ENCODE measurements at places on chromosomes 12 and 14. TPM values are rescaled to one million over a fixed set of nuclear protein-coding genes. Genes with fewer than 3 reads are reported as not detected.

BICDL1 gene
- 14.2 TPM for total RNA-seq

ARHGEF25 gene
- 5.5 TPM for total RNA-seq

EMP1 gene
- total RNA-seq: 6.6 TPM

DDN gene
- total RNA-seq: 1.7 TPM

NEUROD4 gene
- total RNA-seq: not detected

AKAP6 gene
- 3.4 TPM for total RNA-seq

IL31 gene
- total RNA-seq: not detected

GYS2 gene
- total RNA-seq: 0.66 TPM

- no peak overlapping the region for H3K27ac ChIP-seq
- no peak overlapping the region for H3K4me3 ChIP-seq
- no peaks in the 10 kb centered on the region for H3K27me3 ChIP-seq
These were observed 55.2 kb upstream of the CDKL1 start for GRCh38 chr14:50451854-50452253.

DNA sequence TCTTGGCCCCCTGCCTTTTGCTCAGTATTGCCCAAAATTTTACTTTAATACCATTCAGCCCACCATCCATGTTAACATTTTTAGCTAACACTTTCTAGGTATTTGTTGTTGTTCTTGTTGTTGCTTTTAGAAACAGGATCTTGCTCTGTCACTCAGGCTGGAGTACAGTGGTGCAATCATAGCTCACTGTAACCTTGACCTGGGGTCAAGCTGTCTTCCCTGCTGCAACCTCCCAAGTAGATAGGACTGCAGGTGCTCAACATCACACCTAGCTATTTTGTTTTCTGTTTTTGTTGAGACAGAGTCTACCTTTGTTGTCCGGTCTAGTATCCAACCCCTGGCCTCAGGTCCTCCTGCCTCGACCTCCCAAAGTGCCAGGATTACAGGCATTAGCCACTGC, 4.0 kb downstream of the MIPOL1 start:
- H3K4me3 ChIP-seq: no peak overlapping the region
- DNase-seq: no peak
- peaks cover 2% of the 10 kb centered on the region for H3K36me3 ChIP-seq
- H3K4me1 ChIP-seq: peaks cover 7% of the 10 kb centered on the region
- no peak overlapping the region for H3K27ac ChIP-seq
- H3K27me3 ChIP-seq: no peaks in the 10 kb centered on the region

DNA sequence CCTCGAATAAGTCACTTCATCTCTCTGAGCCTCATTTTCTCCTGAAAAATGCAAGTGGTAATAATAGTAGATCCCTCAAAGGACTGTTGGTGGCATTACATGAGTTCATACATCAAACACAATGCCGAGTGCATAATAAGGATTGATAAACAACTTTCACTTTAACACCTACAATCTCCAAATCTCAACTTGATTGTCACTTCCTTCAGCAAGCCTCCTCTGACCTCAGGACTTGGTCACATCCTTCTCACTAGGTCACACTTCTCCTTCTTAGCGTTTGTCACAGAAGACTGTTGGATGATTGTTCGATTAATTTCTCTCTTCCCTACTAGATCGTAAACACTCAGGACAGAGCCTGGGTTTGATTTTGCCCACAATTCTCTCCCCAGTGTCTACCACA, 7.9 kb upstream of the PRKAB1 start:
- H3K4me3 ChIP-seq: no peak overlapping the region
- no peak overlapping the region for H3K27ac ChIP-seq
- H3K27me3 ChIP-seq: no peaks in the 10 kb centered on the region
- no peaks in the 10 kb centered on the region for H3K36me3 ChIP-seq
- no peak for DNase-seq

GRCh38 chr12:6684609-6685008, 4.6 kb downstream of the ZNF384 start:
- DNase-seq: peak; percentile 56
- H3K4me3 ChIP-seq: no peak overlapping the region
- no peaks in the 10 kb centered on the region for H3K36me3 ChIP-seq
- H3K27ac ChIP-seq: peak overlapping the region; percentile 17
- H3K27me3 ChIP-seq: no peaks in the 10 kb centered on the region

- peaks cover 15% of the 10 kb centered on the region for H3K4me1 ChIP-seq
- no peak overlapping the region for H3K27ac ChIP-seq
- H3K4me3 ChIP-seq: no peak overlapping the region
- no peaks in the 10 kb centered on the region for H3K27me3 ChIP-seq
- no peak for DNase-seq
These were observed 54.9 kb upstream of the NCOR2 start for GRCh38 chr12:124622331-124622730.

DNA sequence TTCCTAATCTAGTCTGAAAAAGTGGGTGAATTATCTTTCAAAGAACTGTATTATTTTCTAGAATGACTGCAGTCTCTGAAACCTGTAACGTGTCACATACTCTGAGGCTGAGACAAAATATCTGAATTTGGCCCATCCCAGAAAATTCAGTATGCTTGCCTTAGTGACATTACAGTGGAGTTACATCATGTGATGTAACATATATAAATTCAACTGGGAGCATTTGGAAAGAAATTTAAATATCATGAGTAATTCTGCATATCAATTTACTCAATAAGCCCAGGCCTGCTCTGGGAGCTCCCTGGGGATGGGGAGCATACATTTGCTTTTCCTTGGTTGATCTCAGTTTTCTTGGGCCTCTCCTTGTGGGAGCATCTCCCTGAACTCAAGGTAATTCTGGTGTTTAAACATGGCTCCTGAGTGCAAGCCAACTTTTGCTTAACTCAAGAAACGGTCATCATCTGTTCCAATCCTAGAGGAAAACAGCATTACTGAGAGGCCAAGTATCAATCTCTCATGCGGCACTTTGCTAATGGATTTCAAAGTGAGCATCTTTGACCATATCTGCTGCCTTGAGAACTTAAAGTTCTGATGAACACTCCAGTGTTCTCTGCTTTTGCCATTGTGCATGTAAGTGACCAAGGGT, 54.4 kb downstream of the AKAP6 start:
- H3K36me3 ChIP-seq: no peaks in the 10 kb centered on the region
- H3K4me3 ChIP-seq: no peak overlapping the region
- no peaks in the 10 kb centered on the region for H3K27me3 ChIP-seq

GRCh38 chr12:89373763-89374572, 21.7 kb upstream of the DUSP6 start:
- H3K36me3 ChIP-seq: no peaks in the 10 kb centered on the region
- H3K4me1 ChIP-seq: peaks cover 92% of the 10 kb centered on the region
- DNase-seq: no peak
- H3K4me3 ChIP-seq: no peak overlapping the region
- no peak overlapping the region for H3K27ac ChIP-seq
- no peaks in the 10 kb centered on the region for H3K27me3 ChIP-seq

DNA sequence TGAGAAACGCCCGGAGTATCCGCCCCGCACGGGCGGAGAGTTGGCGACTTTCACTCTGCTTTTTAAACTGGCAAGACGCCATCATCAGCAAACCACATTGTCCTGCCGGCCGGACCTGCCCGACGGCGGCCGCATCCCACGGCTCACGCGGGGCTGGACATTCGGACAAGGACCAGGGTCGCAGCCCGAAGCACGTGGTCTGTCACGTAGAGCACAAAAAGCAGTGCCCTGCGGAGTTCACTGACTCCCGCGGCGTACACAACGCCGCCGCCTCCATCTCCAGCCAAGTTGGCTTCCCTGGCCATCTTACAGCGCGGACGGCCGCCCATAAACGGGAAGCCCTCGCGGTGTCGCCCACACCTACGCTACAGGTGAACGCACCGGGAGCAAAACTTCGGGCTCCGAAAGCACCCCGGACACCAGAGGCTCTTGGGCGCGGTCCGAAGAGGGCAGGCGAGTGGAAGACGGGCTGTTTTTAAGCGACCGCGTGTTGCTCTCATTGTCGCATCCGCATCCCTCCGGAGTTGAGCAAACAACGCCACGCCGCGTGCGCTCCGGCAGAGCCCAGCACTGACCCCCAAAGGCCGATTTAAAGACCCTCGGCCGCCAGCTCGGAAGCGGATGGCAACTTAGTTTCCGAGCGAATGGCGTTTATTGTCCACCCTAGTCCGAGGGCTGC, 966 bp downstream of the SINHCAF start:
- peaks cover 38% of the 10 kb centered on the region for H3K4me1 ChIP-seq
- peaks cover 1% of the 10 kb centered on the region for H3K36me3 ChIP-seq
- H3K27me3 ChIP-seq: no peaks in the 10 kb centered on the region

DNA sequence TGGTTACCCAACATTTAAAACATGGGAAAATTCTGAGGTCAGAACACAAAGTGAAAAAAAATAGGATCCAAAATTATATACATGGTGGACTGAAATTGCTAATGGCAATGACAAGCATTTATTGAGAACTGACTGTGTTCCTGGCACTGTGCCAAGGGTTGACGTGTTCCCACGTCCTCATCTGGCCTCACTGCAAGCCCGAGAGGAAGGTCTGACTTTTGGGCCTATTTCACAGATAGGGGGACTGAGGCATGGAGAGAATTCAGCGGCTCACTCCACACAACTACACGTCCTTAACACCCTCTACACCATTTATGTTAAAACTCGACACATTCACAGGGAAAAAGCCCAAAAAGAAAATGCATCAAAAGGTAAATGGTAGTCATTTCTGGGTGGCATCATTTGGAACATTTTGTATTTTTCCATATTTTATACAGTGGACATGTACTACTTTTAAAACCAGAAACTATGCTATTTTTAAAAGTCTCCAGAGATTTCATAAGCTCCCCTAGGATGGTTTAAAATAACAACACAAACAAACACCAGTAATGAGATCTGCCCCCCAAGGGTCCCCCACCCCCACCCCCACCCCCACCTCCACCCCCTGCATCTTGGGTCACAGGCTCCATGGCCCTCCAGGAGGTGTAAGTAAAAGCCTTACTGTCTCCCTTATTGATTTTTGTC, 27.7 kb downstream of the CLMN start:
- DNase-seq: no peak
- H3K4me1 ChIP-seq: no peaks in the 10 kb centered on the region
- no peak overlapping the region for H3K4me3 ChIP-seq
- no peaks in the 10 kb centered on the region for H3K27me3 ChIP-seq

- DNase-seq: peak; percentile 79
- H3K4me3 ChIP-seq: peak within 1 kb of the TSS; percentile 65
- H3K27ac ChIP-seq: no peak within 1 kb of the TSS
- H3K4me1 ChIP-seq: peaks cover 4% of the 10 kb centered on the region
- no peaks in the 10 kb centered on the region for H3K27me3 ChIP-seq
- H3K36me3 ChIP-seq: no peaks in the 10 kb centered on the region
These were observed at the start of gene PLEKHD1 for GRCh38 chr14:69484444-69485314. TSS of gene PLEKHD1 (plus strand) at chr14:69484728. CDS start at chr14:69484966, 238 bp downstream.

DNA sequence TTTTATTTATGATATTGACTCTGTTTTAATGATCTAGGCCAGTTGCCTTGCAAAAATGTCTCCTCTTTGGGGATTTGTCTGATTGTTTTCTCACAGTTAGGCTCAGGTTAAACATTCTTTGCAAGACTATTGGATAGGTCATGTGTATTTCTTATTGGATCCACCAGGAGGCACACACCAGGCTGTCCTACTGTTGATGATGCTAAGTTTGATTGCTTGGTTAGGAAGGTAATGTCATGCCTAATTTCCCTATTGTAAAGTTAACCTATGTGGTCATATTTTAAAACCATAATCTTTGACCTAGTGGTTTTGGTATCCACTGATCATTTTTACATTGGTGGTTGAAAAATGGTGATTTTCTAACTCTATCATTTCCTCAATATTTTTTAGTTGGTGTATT, 137.1 kb downstream of the BRMS1L start:
- H3K36me3 ChIP-seq: no peaks in the 10 kb centered on the region
- no peak for DNase-seq
- H3K27me3 ChIP-seq: no peaks in the 10 kb centered on the region
- H3K4me3 ChIP-seq: no peak overlapping the region

DNA sequence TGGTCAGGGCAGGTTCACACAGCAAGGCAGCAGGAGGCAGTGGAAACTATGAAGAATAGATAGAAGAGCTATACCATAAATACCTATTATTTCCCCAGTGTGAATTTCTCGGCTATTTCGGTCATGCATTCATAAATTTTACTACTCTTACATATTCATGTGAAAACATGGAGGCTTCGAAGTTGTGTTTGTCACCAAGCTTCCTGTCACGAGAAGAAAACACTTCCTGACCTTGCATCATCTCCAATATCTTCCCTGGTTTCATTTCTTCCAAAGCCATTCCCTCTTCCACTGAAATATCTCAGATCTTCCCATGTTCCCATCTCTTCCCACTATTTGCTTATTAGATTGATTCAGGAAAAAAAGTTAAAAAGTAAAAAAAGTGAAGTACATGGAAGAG, 80.4 kb downstream of the CPNE8 start:
- no peak overlapping the region for H3K4me3 ChIP-seq
- H3K27ac ChIP-seq: no peak overlapping the region
- H3K27me3 ChIP-seq: no peaks in the 10 kb centered on the region
- H3K36me3 ChIP-seq: no peaks in the 10 kb centered on the region
- no peaks in the 10 kb centered on the region for H3K4me1 ChIP-seq

GRCh38 chr12:119720349-119720748, 52.4 kb downstream of the PRKAB1 start:
- peaks cover 14% of the 10 kb centered on the region for H3K4me1 ChIP-seq
- H3K27ac ChIP-seq: no peak overlapping the region
- H3K27me3 ChIP-seq: no peaks in the 10 kb centered on the region
- H3K36me3 ChIP-seq: no peaks in the 10 kb centered on the region

GRCh38 chr12:13090054-13090453, 13.4 kb downstream of the GSG1 start:
- H3K27ac ChIP-seq: no peak overlapping the region
- H3K27me3 ChIP-seq: no peaks in the 10 kb centered on the region
- no peak overlapping the region for H3K4me3 ChIP-seq
- H3K4me1 ChIP-seq: peaks cover 6% of the 10 kb centered on the region
- no peaks in the 10 kb centered on the region for H3K36me3 ChIP-seq
- no peak for DNase-seq

DNA sequence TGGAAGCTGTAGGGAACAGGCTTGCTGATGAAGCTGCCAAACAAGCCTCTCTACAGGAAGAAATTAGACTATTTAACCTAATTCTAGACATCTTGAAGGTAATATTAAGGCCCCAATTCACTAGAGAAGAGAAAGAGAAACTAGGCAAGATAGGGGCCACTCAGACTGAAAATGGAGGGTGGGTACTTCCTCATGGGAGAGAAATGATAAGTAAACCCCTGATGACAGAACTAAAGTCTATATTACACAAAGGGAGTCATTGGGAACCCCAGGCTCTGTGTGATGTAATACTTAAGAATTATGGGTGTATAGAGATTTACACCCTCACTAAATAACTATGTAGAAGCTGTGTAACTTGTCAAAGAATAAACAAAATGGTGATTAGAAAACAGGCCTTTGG, 64.3 kb downstream of the APOBEC1 start:
- H3K4me3 ChIP-seq: no peak overlapping the region
- H3K4me1 ChIP-seq: no peaks in the 10 kb centered on the region
- no peaks in the 10 kb centered on the region for H3K36me3 ChIP-seq
- DNase-seq: no peak

DNA sequence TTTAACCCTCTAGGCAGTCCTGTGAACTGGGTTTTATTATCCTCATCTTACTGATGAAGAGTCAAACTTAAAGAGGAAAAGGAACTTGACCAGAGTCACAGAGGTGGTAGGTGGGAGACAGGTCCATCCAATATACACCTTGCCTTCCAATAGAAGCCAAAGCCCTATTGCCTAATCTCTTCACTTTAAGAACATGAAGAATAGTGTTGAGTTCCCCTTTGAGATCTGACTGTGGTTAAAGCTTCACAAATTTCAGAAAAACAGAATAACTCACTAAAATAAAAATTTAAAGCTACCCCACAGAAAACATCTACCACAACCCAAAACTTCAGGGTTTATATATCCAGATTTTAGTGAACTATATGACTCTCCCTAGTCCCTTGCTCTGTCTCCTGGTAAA, 115.4 kb downstream of the ETV6 start:
- H3K27ac ChIP-seq: no peak overlapping the region
- DNase-seq: no peak
- peaks cover 25% of the 10 kb centered on the region for H3K4me1 ChIP-seq

- peak overlapping the region; percentile 75 for H3K27ac ChIP-seq
- no peak for DNase-seq
- H3K4me3 ChIP-seq: no peak overlapping the region
- H3K4me1 ChIP-seq: peaks cover 30% of the 10 kb centered on the region
These were observed 109.5 kb upstream of the ARHGAP5 start for GRCh38 chr14:31967669-31967975.
